Liver (tissue), 10 donors: ENCODE measurements at places on chromosomes 4 and X. TPM values are rescaled to one million over a fixed set of nuclear protein-coding genes. Genes with fewer than 3 reads are reported as not detected.

DNA sequence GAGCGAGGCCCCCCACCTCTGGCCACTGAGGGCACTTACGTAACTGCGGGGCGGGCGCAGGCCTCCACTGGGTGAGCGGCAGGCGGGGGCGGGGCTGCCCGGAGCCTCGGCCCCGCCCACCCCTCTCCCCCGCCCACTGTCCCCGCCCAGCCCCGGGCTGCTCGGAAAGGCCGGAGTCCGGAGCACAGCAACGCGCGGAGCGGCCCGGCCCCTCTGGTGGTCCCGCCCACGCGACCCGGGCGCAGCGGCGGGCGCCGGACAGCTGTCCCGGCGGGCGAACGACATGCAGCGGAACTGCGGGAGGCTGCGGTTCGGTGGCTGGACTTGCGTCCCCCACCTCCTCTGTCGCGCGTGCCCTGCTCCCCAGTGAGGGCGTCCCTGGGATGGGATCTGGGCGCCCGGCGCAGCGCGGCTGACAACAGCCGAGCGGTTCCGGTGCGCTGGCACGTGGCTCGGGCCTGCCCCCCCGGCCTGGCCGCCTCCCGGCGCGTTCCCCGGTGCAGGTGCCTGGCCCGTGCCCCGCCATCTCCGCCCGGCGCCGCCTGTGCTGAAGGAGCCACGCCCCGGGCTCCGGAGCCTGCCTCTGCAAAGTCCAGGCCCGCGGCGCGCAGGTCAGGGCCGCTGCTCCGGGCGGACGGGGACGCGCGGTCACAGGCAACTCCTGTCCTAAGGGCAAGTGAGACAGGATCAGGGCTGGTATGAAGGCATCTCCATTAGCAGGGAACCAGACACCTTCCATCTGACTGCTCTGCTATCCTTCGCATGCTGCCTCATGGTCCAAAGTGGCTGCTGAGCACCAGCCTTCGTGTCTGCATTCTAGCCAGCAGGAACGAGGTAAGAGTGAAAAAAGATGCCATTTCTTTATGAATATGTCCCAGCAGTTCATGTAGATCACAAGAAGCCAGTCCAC is 21.8 kb upstream of the JAKMIP1 start:
- peak overlapping the region; percentile 14 for H3K4me3 ChIP-seq
- no peak for DNase-seq
- H3K36me3 ChIP-seq, result no peaks in the 10 kb centered on the region
- H3K27ac ChIP-seq, result no peak overlapping the region

- no peaks in the 10 kb centered on the region for H3K4me1 ChIP-seq
- H3K27me3 ChIP-seq, result no peaks in the 10 kb centered on the region
- H3K4me3 ChIP-seq, result no peak overlapping the region
- H3K27ac ChIP-seq, result no peak overlapping the region
Measured at GRCh38 chr4:40157436-40157835, 39.4 kb upstream of the RHOH start.

GRCh38 chr4:108355902-108356535 is 187.3 kb upstream of the LEF1 start:
- no peaks in the 10 kb centered on the region for H3K27me3 ChIP-seq
- no peak overlapping the region for H3K4me3 ChIP-seq
- H3K4me1 ChIP-seq, result no peaks in the 10 kb centered on the region
- DNase-seq, result no peak
- H3K27ac ChIP-seq, result no peak overlapping the region

- H3K4me3 ChIP-seq, result no peak overlapping the region
- H3K27me3 ChIP-seq, result no peaks in the 10 kb centered on the region
- H3K36me3 ChIP-seq, result no peaks in the 10 kb centered on the region
- H3K4me1 ChIP-seq, result no peaks in the 10 kb centered on the region
Measured at GRCh38 chr4:151561551-151562256, 152.7 kb downstream of the FHIP1A start.

DNA sequence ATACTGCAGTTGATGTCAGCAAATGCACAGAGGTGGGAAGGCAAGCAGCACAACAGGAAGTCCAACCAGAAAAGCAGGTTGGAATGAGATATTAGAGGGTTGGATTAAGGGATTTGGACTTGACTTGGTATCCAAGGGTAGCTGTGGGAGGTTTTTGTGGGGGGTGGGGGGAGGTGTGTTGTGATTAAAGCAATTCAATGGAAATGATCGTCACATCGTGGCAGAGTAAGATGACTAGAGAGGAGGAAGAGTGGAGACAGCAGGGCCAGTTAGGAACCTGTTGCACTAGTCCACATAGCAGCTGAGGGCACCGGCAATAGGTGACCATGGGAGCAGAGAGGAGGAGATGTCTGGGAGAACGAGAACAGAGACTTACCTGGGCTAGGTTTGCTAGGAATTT is 2.4 kb downstream of the SLC25A43 start:
- peaks cover 10% of the 10 kb centered on the region for H3K4me1 ChIP-seq
- H3K36me3 ChIP-seq, result no peaks in the 10 kb centered on the region
- no peaks in the 10 kb centered on the region for H3K27me3 ChIP-seq
- H3K27ac ChIP-seq, result no peak overlapping the region
- no peak for DNase-seq

- DNase-seq, result no peak
- H3K36me3 ChIP-seq, result no peaks in the 10 kb centered on the region
- no peaks in the 10 kb centered on the region for H3K27me3 ChIP-seq
- no peak overlapping the region for H3K4me3 ChIP-seq
- H3K27ac ChIP-seq, result no peak overlapping the region
Measured at GRCh38 chr4:60259781-60260180, 940.3 kb upstream of the ADGRL3 start.

DNA sequence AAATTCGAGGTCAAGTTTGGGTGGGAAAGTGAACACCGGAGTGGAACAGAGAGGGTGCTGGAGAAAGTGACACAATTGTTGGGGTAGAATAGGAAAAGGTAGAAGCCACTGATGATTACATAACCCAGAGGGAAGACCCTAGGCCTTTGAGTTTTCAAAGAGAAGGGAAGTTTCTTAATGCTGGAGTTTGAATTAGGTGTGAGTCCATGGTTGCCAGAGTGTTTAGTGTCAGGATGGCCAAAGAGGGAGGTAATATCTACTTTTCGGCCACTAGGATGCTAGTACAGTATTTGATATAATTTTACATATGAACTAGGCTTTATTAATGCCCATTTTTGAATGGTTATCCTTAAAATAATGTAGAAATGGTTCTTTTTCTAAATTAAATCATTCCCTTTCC is 5.4 kb downstream of the BCORL1 start:
- no peaks in the 10 kb centered on the region for H3K27me3 ChIP-seq
- H3K27ac ChIP-seq, result no peak overlapping the region
- no peaks in the 10 kb centered on the region for H3K4me1 ChIP-seq
- H3K36me3 ChIP-seq, result no peaks in the 10 kb centered on the region
- no peak overlapping the region for H3K4me3 ChIP-seq

DNA sequence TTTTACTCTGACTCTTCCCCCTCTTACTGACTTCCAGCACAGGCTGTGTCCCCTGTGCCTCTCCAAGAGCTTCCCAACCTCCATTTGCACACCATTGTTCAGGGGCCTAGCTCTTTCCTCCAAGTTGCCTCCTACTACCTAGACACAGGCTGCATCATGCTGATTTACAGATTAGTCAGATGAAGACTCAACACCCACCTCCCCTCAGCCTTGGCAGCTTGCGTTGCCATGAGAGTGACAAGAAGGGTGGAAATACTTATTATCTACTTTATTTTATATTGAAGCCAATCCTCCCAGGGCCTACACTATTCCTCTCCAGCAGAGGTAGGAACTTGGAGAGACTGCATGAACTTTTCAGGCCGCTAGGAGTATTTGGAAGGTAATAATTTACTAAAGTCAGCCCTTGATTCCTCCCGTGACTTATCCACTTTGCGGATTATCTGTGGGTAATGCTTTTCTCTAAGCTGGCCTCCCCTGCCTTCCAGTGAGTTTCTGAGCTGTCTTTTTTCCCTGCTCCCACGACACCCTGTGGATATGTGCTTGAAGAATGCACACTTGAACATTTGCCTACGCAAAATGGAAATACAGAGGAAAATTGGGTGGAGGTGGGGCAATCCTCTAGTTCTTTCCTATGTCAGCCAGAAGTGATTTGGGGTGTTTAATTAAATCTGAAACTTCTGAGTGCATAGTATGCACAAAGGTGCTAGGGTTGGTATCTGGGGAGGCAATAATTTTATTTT is 74.1 kb upstream of the TMEM164 start:
- H3K4me3 ChIP-seq, result no peak overlapping the region
- H3K27ac ChIP-seq, result no peak overlapping the region
- no peaks in the 10 kb centered on the region for H3K27me3 ChIP-seq
- no peaks in the 10 kb centered on the region for H3K36me3 ChIP-seq

DNA sequence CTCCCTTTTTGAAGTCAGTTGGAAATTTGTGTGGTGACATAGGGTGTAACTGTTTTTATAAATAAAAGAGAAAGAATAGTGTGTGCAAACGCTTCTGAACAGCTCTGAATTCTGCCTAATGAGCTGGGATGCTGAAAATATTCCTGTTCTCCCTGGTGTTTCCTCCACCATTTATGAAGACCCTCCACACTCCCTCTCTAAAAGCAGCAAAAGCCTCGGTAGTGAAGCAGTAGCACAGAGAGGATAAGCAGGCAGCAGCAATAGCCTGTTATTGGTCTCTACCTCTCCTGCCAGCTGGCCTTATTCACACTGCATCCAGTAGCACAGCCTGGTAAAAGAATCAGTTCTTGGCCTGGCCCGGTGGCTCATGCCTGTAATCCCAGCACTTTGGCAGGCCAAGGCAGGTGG is 406.1 kb downstream of the IQCM start:
- no peak for DNase-seq
- no peak overlapping the region for H3K4me3 ChIP-seq
- H3K27me3 ChIP-seq, result no peaks in the 10 kb centered on the region
- H3K27ac ChIP-seq, result no peak overlapping the region
- peaks cover 5% of the 10 kb centered on the region for H3K4me1 ChIP-seq
- no peaks in the 10 kb centered on the region for H3K36me3 ChIP-seq

DNA sequence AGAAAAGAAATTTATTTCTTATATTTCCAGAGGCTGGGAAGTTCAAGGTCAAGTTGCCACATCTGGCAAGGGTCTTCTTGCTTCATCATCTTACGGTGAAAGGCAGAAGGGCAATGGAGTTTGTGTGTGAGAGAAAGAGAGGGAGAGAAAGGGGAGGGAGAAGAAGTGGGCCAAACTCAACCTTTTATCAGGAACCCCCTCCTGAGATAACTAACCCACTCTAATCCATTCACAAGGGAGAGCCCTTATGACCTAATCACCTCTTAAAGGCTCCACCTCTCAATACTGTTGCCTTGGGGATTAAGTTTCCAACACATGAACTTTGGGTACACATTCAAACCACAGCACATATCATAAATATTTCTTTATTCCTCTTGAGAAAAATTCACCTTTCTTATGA is 203.3 kb upstream of the FAM241A start:
- no peaks in the 10 kb centered on the region for H3K36me3 ChIP-seq
- H3K27ac ChIP-seq, result no peak overlapping the region
- no peak overlapping the region for H3K4me3 ChIP-seq
- no peaks in the 10 kb centered on the region for H3K4me1 ChIP-seq
- H3K27me3 ChIP-seq, result no peaks in the 10 kb centered on the region

DNA sequence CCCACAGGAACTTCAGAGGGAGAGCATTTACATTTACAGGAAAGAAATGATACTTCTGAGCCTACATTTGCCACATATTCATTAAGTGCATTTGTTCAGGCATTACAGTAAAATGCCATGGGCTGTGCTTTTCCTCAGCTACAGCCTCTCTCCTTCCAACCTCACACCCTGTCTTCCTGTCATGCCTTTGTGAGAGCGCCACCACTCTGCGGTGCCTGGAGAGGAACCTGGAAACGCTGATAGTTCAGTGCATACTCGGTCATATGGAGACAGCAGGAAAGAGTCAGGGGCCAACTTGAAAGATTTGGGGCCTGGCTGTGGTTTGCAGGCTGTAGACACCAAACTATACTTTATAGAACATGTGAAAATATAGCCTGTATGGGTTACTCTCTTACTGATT is 40.5 kb downstream of the NFKB1 start:
- no peak overlapping the region for H3K4me3 ChIP-seq
- peaks cover 10% of the 10 kb centered on the region for H3K36me3 ChIP-seq
- no peak for DNase-seq
- no peaks in the 10 kb centered on the region for H3K27me3 ChIP-seq
- no peak overlapping the region for H3K27ac ChIP-seq

GRCh38 chr4:52377563-52377962 is 281.5 kb downstream of the USP46 start:
- no peak overlapping the region for H3K27ac ChIP-seq
- H3K36me3 ChIP-seq, result no peaks in the 10 kb centered on the region
- no peaks in the 10 kb centered on the region for H3K27me3 ChIP-seq
- no peak overlapping the region for H3K4me3 ChIP-seq

The USP51 gene
- polyA plus RNA-seq, result 0.29 TPM

The SLC9B1 gene
- not detected for polyA plus RNA-seq

The TSPAN5 gene
- 0.36 TPM for polyA plus RNA-seq

The PPP2R2C gene
- not detected for polyA plus RNA-seq

The PPP4R3C gene
- polyA plus RNA-seq, result not detected

The PAK3 gene
- polyA plus RNA-seq, result 0.28 TPM

The RIBC1 gene
- 0.08 TPM for polyA plus RNA-seq

The FDCSP gene
- not detected for polyA plus RNA-seq

The PAGE5 gene
- 0.65 TPM for polyA plus RNA-seq

The ETDB gene
- not detected for polyA plus RNA-seq

The F8A2 gene
- polyA plus RNA-seq, result not detected
